ENCODE measurements at places on chromosomes 2 and 18. TPM values are rescaled to one million over a fixed set of nuclear protein-coding genes. Genes with fewer than 3 reads are reported as not detected.

- no peak for DNase-seq
Observed at GRCh38 chr2:169034256-169034655, 3.1 kb upstream of the ABCB11 start.

- peak; percentile 81 for DNase-seq
Observed at GRCh38 chr2:120626566-120626965, 109.1 kb upstream of the GLI2 start.

DNA sequence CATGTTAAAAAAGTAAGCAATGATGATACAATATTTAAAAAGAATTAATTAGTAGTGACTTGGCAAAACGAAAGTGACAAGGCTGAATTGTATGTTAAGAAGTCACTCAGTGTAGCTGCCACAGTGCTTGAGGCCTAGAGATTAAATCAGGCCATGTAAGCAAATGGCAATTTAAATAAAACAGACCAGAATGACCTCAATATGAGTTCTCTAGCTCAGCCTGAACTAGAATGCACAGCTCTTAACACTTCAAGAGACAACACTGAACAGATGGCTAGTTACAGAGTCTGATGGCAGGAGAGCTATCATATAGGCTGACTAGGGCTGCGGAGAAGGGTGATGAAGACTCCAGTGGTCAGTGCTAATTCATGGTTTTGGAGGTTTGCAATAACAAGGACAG lies 117.9 kb upstream of the ZBTB14 start:
- no peak for DNase-seq

DNA sequence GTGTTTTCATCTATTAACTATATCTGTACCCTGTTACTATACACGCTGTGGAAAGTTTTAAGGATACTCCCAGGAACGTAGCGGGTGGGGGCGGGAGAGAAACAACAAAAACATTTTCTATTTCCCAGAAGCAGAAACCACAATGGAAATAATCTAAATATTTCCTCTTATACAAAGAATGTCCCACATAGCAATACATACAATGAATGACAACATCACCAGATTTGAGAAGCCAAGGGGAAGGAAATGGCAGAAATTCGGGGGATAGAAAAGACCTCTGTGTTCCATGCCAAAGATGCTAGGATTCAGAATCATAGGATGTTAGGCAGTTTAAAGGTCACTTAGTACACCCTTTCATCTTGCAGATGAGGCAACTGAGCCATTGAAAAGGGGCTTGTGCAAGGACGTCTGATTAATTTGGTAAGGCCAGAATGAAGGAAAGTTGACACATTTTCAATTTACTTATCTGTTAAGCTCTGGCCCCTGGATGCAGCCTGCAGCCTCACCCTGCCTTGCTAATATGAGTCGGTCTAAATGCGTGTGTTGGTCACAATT lies 41.1 kb upstream of the SCYGR1 start:
- DNase-seq: no peak

DNA sequence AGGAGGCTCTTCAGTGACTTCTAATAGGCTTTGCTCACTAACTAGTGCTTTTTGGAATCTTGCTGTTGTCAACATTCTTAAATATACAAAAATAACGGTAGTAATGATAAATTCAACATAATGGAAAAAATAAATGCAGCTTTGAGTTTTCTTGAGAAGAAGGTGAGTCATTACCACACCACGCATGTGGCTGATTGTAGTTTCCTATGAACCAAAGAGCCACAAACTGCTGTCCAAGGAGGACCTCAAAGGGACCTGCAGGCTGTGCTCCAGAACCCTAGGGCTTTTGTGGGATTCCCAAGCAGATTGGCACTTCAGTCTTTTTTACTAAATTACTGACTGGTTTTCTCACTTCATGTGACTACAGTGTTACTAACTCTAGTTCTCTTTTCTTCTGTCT lies 66.7 kb downstream of the TPGS2 start:
- no peak for DNase-seq

- no peak for DNase-seq
Observed at GRCh38 chr2:176105730-176106580, 1.1 kb upstream of the HOXD11 start.

DNA sequence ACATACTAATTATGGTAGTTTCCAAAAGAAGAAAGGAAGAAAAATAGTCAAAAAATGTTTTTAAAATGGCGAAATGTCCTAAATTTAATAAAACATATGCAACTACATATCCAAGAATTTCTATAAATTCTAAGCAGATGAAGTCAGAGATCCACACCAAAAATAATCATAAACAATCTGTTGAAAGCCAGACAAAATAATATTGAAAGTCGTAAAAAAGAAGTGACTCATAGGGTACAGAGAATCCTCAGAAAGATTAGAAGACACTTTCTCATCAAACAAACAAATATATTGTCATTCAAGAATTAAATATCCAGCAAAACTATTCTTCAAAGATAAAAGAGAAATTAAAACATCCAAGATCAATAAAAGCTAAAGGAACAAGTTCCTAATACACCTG lies 281.4 kb upstream of the ZNF804A start:
- no peak for DNase-seq

DNA sequence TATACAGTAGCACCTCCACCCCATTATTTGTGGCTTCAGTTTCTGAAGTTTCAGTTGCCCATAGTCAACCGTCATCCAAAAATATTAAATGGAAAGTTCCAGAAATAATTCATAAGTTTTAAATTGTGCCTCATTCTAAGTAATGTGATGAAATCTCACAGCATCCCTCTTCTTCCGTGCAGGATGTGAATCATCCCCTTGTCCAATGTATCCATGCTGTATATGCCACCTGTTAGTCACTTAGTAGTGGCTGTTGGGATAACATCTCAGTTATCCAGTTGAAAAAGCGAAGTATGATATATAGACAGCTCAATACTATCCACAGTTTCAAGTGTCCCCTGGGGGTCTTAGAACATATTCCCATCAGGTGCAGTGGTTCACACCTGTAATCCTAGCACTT lies 119.1 kb upstream of the OTX1 start:
- DNase-seq: no peak

DNA sequence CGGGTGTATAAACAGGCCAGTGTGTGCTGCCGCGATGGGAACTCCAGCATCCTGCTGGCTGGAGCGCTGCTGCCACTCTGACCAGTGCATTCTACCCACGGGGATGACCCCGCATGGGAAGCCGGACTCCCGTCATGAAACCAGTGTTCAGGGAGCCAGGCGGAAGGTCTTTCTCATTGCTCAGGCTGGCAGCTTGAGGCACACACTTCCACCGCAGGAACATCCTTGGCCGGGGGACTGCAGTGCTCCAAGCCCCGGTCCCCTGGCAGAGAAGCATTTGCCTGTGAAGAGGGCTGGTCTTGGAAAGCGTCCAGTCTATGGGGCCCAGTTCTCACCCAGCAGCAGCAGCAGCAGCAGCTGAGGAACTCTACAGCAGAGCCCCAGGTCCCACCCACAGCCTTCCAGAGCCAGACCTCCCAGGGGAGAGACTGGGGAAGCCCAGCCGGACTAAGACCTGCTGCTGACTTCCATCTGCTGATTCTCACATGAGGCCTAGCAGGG lies 235.9 kb downstream of the KLHL29 start:
- DNase-seq: peak; percentile 12

DNA sequence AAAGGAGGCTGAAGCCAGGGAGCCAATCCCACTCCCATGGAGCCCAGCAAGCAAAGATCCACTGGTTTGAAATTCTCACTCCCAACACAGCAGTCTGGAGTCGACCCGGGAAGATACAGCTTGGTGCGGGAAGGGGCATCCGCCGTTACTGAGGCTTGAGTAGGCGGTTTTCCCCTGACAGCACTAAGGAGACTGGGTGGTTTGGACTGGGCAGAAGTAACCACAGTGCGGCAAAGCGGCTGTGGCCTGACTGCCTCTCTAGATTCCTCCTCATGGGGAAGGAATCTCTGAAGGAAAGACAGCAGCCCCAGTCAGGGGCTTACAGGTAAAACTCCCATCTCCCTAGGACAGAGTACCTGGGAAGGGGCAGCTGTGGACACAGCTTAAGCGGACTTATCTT lies 261.6 kb upstream of the KYNU start:
- DNase-seq: no peak

GRCh38 chr2:195672674-195673073 lies 15.6 kb downstream of the SLC39A10 start:
- DNase-seq: no peak

DNA sequence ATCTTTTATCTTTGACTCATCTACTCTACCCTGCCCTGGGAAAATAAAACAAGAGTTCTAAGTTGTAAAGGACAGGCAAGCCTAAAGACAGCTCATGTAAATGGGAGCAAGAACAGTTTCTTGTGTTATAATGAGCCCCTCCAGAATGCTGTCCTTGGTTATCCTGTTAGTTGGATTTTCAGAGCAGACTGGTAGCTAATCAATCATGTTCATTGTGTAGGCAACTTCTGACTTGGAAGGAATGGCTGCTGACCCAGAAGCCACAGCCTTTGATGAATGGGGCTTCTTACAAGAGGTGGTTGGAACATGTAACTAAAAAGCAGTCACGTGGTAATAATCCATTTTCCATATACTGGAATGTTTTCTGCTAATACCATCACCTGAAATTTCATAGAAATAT lies 254.2 kb downstream of the AGPS start:
- no peak for DNase-seq

- no peak for DNase-seq
Observed at GRCh38 chr2:9060819-9061218, 57.3 kb upstream of the MBOAT2 start.

DNA sequence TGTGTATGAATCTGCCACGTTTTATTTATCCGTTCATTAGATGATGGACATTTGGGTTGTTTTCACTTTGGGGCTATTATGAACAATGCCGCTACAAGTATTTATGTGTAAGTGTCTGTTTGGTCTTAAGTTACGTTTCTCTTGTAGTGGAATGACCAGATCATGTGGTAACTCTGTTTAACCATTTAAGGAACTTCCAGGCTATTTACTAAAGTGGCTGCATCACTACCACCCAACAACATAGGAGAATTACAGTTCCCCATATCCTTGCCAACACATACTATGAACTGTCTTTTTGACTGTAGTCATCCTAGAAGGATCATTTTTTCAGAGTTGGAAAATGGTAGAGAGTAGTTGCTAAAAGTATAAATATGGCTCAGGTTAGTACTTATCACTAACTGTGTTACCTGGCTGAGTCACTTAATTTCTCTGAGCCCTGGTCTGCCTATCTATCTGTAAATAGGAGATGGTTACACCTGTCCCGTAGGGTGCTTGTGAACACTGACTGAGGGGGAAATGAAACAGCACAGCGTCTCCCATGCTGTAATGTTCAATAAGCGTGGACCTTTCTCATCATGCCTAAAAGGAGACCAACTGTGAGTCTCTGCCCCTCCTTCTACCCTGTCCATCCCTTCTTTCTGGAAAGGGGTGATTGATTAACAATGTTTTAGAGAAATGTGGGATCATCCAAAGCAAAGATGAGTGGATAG lies 103.1 kb downstream of the SH3RF3 start:
- DNase-seq: no peak

DNA sequence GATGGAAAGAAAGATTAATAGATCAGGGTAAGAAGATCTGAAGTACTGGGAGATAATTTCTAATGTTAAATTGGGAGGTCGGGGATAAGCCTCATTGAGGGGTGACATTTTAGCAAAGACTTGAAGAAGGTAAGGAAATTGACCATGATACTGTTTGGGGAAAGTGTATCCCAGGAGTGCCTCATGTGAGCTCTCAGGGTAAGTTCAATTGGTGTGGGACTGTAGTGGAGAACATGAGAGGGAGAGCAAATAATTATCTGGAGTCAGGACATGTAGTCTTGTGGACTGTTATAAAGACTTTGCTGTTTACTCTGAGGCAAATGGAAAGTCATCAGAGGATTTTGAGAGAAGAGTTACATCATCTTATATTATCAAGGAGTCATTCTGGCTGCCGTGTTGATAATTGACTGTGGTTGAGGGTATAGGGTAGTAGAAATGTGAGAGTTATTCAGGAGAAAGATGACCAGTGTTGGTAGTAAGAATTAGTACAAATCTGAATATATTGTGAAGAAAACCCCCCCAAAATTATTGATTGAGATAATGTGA lies 624.4 kb downstream of the ADCYAP1 start:
- no peak for DNase-seq

GRCh38 chr2:231716666-231717280 lies 8.4 kb downstream of the PTMA start:
- no peak for DNase-seq

DNA sequence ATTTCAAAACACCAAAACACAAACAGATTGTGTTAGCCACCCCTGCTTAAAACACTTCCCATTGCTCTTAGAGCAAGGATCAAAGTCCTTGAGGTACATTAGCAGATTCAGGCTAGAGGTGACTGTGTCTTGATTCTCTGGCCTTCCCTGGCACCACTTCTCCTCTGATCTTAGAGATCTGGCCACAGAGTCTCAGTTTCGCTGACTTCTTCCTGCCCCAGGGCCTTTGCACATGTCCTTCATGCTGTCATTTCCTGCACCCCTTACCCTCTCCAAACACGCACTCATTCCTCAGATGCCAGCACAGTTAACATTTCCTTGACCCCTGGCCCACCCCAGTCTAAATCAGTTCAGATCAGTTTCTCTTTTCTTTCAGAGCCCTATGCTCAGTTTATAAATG lies 16.9 kb downstream of the CXCR4 start:
- no peak for DNase-seq

GRCh38 chr18:28208712-28209265 lies 31.9 kb upstream of the CDH2 start:
- DNase-seq: no peak

DNA sequence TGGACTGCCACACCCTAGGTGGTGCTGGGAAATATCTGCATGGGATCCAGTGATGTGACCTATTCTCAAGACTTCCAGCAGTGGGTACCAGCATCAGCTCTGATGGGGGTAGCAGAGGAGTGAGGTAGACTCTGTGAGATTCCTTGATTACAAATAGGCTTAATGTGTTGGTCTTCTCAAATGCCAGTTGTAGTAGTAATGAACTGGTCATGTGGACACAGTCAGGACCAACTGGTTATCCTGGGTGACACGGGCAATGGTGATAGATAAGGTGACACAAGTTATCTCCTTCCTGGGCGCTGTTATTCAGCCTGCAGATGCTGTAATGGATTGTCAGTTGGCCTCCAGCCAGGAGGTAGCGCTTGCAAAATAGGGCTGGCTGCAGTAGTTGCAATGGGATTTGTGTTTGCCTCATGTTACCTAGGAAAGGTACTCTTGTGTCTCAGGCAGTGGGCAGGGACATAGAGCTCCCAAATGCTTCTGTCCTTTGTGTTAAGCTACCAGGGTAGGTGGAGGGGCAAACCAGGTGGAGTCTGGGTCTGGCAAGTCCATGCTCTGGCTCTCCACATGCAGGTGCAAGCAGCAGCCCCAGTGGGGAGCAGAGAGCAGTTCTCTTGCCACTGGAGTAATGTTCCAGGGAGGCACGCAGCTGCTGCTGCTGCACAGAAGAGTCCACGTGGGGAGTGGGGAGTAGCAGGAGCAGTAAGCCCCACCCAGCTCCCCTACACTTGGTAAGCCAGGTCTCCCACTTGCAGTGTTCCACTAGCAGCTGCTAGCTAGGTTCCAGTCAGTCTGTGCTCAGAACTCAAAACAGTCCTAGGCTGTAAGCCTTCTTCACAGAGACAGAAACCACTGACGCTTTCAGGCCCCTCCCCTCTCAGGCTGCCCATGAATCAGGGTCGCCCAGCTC lies 505.4 kb upstream of the DDX18 start:
- no peak for DNase-seq

Gene MAP3K19
- total RNA-seq: not detected

Gene CPLX4
- not detected for total RNA-seq

Gene FAP
- total RNA-seq: 2.1 TPM

Gene NHEJ1
- 13.8 TPM for total RNA-seq

Gene MBOAT2
- 28.3 TPM for total RNA-seq

Gene GDF7
- 0.15 TPM for total RNA-seq

Gene NCK2
- total RNA-seq: 62.6 TPM

Gene YIPF4
- total RNA-seq: 17.6 TPM

Gene OTX1
- not detected for total RNA-seq
